ENCODE measurements at places on chromosomes 3 and 15. TPM values are rescaled to one million over a fixed set of nuclear protein-coding genes. Genes with fewer than 3 reads are reported as not detected.

Gene GABRR3
- not detected for total RNA-seq

Gene CLDN18
- not detected for total RNA-seq

Gene TRAIP
- 11.3 TPM for total RNA-seq

Gene CSTA
- total RNA-seq: not detected

Gene CERS3
- total RNA-seq: not detected

Gene IL16
- 0.27 TPM for total RNA-seq

Gene AEN
- 15.4 TPM for total RNA-seq

Gene TM6SF1
- total RNA-seq: not detected

- DNase-seq: no peak
These were observed 809 bp downstream of the CRTAP start for GRCh38 chr3:33114622-33115023.

DNA sequence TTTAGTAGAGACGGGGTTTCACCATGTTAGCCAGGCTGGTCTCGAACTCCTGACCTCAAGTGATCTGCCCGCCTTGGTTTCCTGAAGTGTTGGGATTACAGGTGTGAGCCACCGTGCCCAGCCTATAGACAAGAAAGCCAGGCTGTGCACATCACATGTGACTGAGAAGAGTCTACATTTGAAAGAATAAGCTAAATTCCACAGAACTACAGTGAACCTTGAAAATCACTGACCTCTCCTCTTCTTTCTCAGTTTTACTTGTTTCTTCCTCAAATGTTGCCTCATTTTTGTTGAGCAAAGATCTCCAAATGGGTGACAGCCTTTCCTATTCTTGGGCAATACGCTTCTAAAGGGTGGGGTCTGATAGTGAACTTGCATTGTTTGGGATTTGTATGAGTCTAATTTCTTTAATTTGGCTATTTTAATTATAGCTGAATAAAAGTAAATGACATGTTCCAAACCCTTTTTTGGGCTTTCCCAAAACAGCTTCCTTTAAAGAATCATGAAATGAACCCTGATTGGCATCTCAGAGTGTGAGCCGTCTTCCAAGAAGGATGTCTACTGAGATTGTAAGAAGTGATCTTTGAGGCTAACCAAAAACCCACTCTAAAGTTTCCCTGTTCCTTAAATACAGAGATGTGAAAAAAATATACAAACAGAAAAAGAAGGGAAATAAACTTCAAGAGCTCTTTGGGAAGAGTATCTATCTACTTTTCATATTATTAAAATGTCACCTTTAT is 21.6 kb upstream of the SPTBN5 start:
- no peak for DNase-seq

DNA sequence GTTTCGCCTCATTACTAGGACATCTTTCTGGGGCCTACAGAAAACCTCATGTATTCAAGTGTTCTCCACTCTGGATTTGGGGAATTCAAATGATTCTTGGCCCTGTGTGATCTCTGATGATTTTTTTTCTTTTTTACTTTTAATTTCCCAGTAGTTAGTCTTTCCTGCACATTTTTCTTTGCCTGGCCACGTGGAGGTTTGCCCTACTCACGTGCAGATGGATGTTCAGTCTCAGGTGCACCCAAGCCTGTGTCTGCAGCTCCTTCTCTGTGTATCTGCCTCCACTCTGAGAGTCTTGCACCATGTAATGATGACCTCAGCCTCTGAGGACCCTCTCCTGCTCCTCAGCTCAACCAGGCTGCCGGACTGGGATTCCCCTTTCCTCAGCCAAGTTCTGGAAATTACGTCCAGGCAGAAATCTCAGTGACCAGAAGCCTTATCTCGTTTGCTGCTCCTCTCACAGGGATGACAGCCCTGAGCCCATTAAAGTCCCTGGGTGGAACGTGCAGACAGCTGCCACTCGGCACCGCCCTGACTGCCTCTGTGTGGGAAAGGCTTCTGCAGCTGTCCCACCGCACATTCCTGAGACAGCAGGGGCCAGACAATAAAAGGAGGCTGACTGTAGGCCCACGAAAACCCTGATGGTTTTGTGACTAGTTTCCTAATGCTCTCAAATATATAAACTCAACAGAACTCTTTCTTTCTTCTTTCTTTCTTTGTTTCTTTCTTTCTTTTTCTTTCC is 31.4 kb upstream of the GABRB3 start:
- DNase-seq: peak; percentile 59

DNA sequence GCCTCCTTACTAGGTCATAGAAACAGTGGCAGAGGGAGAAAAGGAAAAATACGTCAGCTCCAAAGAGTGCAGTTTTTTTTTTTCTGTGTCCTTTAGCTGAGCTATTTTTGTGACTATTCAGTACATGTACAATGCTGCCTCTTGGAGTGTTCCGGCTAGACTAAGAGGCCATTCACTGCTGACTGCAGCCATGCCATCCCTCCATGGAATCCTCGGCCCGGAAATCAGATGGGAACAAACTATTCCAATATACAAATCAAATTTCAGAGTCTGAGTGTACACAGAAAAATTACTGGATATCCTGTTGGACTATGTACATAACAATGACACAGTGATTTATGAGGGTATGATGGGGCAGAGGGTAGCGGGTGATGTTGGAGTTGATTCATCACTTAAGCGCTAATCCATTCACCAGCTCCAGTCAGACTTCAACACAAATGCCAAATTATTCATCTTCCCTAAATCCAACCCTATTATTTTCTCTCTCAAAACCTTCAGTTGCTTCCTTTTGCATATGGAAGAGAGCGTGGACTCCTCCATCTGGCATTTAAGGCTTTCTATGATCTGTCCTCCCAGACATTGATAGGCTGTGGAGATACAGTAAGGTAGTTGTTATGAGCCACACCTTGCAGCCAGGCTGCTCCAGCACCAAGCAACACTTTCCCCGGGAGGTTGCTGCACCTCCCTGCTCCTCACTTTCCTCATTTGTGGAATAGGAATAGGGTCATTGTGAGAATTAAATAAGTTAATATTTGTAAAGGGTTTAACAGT is 109.1 kb downstream of the LPP start:
- no peak for DNase-seq

GRCh38 chr3:32616267-32616962 is 45.8 kb upstream of the DYNC1LI1 start:
- DNase-seq: no peak

- DNase-seq: peak; percentile 32
These were observed 19.6 kb downstream of the TIMP4 start for GRCh38 chr3:12139111-12139511.

DNA sequence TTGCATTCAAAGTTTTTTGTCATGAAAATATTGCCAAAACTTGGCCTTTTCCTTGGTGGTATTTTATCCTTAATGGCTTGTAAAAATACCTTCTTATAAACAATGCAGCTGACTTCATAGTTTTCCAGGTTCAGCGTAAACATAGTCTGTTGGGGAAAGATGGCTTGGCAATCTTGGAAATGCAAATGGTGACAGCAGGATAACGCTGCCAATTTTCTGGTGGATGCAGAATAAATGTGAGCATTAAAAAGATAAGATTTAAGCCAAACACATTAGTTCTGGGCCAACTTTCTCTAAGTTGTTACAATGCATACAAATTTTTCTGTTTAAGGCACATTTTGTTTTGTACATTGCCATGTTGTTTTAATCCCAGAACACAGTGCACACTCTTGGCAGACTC is 147.0 kb upstream of the POU1F1 start:
- DNase-seq: no peak

- no peak for DNase-seq
These were observed 7.0 kb downstream of the TMEM40 start for GRCh38 chr3:12752102-12752501.

DNA sequence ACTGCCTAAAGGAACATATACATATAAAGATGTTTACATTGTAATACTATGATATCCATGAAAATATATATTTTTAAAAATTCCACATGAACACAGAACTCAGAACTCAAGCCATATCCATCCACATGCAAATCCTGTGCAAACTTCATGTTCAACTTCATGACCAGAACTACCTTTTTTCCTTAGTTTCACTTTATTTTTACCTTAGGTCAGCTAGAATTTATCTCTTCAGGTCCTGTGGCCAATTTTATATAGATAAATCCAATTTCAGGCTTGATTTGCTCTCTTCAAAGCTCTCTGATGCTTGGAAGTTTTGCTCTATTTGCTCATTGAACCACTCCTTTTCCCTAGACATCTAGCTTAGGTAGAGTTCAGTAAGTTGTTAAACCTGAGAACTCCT is 38.8 kb downstream of the ZPLD1 start:
- no peak for DNase-seq

- no peak for DNase-seq
These were observed 221.4 kb upstream of the NANOGP8 start for GRCh38 chr15:35306361-35306981.

- no peak for DNase-seq
These were observed 833 bp downstream of the MAN2A2 start for GRCh38 chr15:90903733-90904536.

DNA sequence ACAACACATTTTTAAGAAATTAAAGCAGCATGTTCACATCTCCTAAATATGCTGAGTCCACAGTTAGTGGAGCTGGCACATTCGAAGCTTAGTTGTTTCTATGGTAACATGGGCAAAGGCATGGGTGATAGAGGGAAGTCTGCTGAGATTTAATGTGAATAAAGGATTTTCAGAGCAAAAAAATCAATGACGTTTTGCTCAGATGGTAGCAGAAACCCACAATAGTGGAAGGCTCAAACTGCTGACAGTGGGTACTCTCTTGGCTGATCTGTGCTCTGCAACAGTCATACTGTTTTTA is 795.1 kb upstream of the ARPP21 start:
- no peak for DNase-seq

DNA sequence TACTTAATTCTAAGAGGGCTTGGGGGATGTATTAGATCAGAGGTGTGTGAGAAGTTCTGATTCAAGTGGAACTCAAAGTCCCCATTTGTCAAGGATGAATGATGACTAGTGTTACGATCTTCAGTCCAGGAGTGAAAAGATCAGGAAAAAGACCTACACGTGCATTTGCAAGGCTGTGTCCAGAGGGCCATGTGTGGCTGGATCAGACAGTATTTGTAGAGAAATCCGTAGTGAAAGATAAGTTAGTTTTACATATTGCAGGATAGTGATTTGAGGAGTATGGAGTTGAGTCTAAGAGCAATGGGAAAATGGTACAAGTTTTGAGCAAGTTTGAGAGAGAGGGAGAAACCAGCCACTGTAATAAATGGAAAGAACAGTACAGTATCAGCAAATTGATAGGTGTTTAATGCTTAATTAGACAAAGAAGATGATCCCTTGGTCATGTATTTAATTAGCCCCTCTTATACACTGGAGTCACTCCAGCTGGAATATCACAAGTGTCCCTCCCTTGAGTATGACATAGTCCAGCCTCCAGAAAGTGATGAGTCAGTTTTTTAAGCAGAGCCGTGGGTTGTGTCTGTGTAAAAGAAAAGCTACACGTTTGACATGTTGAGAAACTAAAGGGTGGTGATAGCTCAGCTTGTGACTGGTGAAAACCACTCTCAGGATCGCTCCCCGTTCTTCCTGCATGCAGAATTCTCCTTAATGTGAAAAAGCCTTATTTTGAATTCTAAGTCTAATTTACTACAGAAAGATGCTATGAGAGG is 348.8 kb downstream of the ROBO1 start:
- DNase-seq: no peak

DNA sequence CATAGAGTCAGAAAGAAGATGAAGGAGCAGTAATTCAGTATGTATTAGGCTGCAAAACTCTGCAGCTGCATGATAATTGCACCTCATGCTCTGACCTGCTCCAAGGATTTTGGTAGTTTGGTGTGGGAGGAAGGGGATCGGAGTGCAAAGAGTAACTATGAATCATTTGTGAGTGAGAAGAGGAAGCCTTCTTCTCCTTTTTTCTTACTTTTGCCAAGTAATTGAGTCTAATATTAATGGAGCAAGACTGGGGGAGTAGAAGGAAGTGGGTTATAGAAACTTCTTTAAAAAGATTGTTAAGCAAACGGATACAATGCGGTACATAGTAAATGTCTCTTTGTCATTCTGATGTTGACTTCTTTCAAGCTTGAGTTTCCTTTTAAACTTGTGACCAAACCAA is 276.5 kb downstream of the EDEM1 start:
- no peak for DNase-seq

DNA sequence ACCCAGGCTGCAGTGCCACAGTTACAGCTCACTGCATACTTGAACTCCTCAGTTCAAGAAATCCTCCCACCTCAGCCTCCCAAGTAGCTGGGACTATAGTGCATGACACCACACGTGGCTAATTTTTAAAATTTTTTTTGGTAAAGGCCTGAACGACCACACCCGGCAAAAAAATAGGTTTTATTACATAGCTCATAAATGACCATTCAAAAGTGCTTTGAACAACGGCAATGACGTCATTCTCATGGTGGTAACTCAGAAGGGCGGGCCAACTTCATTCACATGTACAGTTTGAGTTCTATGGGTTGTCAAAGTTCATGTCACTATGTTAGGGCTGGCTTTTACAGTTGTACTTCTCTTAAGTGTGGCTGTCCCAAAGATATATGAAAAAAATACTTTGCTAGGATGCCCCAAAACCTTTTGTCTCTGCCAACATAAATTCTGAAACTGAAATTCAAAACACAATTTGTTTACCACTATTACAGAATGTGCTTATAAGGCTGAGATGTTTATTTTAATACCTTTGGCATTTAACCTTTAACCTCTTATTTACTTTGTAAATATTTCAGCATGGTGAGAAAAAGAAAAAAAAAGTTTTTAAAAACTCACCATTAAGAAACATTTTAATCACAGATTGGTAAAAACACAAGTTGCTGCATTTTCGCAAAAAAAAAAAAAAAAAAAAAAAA is 6.2 kb downstream of the MYO1E start:
- no peak for DNase-seq

DNA sequence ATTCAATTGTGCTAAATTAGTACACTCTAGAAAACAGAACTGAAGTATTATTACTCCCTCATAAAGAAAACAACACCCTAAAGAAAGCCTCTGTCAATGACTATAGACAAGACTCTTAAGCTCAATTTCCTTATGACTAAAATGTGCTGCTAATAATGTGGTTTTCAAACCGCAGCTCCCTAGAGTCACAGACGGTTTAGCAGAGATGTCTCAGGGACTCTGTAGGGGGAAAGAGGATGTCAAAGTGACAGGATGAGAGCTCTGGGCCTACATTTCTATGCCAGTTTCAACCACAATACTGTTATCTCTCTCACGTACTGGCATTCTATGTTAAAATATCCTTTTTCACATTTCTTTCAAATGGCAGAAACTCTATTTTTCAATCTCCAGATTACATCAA is 37.6 kb upstream of the WDR49 start:
- DNase-seq: no peak

DNA sequence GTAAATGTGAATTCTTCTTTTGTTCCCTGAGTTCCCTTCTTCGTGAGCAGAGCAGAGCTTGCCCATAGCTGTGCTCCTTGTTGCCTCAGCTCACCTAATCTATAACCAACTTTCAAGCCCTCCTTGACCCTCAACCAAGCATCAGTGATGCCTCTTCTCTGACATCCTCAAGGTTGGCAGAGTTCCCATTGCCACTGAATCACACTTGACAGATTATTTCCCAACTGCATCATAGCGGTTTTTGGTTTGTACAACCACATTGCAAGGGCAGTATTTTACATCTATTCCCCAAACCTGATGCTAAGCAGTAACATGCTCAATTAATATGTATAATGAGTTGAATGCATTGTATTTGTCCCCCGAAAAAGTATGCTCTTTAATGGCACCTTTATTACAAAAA is 133.0 kb upstream of the SNTN start:
- no peak for DNase-seq

- peak; percentile 42 for DNase-seq
These were observed 67.4 kb upstream of the ST8SIA2 start for GRCh38 chr15:92326236-92326635.

GRCh38 chr15:85556618-85556895 is 176.2 kb downstream of the AKAP13 start:
- DNase-seq: no peak

GRCh38 chr3:172352786-172353185 is 95.5 kb downstream of the GHSR start:
- DNase-seq: no peak

Data from glutamatergic neuron (in vitro differentiated cells).